ENCODE measurements at places on chromosomes 5 and 9.

DNA sequence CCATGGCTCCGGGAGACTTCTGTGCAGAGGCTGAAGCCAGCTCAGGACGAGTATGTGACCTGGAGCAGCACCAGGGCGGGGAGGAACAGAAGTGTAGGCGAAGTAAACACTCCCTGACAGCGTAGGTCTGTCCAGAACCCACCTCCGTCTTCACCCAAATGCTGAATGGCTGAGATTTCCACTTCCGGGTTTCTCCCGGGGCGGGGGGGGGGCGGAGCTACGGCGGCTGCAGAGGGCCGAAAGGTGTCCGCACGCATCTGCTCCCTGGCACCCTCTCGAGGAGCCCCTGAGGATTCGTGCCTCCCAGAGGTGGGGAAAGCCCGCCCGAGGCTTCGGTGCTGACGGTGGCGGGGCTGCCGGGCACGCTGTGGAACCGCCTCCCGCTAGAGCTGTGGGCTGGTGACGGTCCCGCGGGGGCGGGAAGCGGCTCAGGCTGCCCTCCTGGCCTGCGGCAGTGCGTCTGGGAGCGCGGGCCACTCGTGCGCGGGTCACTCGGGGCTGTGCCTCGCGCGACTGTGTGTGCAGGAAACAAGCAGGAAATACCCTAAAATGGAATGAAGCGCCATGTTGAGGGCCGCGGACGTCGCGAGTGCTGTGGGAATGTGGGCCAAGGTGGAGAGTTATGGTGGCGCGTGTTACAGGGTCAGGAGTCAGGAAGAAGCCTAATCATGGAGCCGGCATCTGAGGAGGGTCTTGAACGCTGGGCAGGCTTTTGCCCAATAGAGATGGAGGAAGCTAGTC, 1425.4 kb downstream of the FOXD4L5 start:
- DNase-seq: no peak

DNA sequence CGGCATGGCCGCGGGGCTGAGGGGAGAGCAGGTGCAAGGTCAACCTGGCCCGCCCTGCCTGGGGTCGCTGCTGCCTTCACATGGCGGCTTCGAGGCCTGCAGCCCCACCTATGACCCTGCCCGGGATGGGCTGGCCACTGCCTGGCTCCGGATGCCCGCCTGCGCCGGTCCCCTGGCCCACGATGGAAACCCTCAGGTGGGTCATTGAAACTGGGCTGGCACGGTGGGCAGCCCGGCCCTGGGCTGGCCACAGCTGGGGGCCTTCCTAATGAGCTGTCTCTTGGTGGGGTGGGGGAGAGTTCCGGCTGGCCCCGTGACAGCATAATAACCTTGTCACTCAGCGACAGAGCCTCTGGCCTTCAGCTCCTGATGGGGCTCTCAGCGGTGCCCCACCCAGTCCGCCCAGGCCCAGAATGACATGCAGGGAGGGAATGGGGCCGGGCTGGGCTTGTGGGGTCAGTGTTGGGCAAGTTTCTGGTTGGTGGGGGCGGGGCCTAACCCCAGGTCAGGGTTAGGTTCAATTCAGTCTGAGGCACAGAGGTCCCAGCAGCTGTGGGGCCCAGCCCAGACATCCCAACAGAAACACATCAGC, at the start of gene CCDC187:
CCDC187 (minus strand) TSS at position 270 of the 592 bp plus-strand sequence; CDS start at position 6, 264 bp downstream.
- DNase-seq: no peak

- no peak for DNase-seq
Measured at GRCh38 chr9:70107558-70107957, 63.9 kb downstream of the MAMDC2 start.

DNA sequence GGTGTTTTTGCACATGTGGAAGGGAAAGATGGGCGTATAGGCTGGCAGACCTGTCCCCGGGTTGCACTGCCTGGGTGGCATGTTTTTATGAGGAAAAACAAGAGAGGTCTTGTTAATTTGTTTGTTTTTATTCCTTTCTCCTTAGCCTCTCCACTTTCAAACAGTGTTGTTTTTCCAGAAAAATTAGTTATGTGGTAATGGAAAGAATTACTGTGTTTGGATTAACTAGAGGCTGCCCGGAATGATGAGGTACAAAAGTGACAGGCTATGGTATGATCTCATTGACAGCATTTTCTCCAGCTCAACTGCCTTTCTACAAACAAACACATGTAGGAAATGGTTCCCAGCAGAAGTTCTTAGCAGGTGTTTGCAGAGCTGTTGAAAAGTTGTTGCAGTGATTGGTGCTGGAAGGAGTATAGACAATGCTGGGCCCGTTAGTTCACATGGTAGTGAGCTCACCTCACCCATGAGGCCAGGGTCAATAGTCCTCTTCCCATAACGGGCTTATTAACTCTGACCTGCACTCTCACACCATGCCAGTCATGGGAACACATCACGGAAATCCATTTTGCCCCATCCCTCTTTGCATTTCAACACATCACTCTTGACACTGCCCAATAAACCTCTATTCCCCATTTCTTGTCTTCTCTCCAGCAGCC, 111.3 kb upstream of the SAP30L start:
- no peak for DNase-seq

GRCh38 chr5:50445296-50445949, 4.3 kb upstream of the EMB start:
- DNase-seq: no peak

- no peak for DNase-seq
Measured at GRCh38 chr5:59591162-59591561, 302.4 kb downstream of the PDE4D start.

DNA sequence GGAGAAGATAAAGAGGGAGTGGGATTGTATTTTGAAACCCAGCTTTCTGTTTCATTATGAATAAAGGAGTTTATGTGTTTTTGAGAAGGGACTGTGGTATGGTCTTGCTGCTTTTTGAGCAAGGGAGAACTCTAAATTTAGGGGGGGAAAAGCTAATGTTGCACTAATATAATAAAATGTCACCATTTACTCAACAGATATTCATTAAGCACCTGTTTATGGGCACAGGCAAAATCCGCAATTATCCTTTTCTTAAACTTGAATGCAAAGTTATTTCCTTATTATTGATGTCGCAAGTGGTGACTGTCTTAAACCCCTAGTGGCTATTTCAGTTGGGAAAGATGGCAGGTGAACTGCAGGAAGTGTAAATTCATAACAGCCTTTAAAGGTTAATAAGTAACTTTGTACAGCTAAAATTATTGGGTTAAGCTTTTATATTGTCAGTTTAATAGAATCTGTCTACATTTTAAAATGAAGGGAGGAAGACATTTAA, 1.5 kb downstream of the CDC42SE2 start:
- no peak for DNase-seq

DNA sequence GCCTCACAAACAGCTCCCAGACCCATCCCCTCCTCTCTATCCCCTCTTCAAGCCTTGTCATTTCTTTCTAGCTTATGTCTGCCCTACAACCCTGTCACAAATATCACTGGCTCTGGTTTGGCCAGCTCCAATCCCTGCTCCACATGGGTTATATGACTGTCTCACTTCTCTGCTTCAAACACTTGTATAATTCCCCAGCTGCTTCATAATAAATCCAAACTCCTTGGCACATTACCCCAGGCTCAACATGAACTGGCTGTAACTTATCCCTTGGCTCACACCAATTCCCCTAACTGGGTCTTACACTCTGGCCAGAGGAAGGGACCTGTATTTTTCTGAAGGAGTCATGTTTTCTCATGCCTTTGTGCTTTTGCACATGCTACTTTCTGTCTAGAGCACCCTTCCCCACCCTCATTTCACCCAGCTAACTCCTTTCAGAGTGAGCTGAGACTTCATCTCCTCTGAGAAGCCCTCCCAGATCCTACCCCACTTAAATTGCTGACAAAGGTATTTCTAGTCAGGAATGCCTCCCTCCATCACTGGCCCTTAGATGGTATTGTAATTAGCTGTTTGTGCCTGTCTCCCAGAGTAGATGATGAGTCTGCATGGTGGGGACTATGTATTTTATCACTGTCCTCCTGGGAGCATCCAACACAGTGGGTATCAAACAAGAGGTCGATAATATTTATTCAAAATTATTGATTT, 5.3 kb downstream of the PRXL2C start:
- DNase-seq: no peak

GRCh38 chr5:5739490-5739945, 317.0 kb downstream of the ICE1 start:
- no peak for DNase-seq

- no peak for DNase-seq
Measured at GRCh38 chr5:135487037-135487395, 34.9 kb upstream of the TIFAB start.

DNA sequence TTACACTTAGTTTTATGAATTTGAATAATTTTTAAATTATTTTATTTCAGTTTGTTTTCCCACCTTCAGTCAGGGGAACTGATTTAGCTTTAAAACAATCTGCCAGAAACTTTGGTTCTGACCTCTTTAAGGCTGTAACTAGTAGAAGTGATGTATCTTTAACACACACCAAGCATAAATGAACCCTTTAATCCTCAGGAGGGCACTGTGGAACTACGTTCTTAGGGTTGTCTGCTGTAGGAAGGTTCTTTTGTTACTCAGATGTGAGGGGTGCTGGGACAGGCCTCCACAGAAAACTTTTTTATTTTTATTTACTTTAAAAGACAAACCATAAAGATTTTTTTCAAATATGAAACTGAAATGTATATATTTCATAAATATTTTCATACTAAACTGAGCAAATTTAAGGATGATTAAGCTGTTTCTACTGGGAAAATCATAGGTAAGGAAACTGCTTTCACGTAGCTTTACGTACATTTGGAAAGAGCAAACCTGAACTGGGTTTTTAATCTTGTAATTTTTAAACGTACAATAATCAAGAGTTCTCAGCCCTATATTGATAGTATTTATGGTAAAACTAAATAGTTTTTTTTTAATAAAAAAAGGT, 5.3 kb downstream of the KLF4 start:
- peak; percentile 76 for DNase-seq

DNA sequence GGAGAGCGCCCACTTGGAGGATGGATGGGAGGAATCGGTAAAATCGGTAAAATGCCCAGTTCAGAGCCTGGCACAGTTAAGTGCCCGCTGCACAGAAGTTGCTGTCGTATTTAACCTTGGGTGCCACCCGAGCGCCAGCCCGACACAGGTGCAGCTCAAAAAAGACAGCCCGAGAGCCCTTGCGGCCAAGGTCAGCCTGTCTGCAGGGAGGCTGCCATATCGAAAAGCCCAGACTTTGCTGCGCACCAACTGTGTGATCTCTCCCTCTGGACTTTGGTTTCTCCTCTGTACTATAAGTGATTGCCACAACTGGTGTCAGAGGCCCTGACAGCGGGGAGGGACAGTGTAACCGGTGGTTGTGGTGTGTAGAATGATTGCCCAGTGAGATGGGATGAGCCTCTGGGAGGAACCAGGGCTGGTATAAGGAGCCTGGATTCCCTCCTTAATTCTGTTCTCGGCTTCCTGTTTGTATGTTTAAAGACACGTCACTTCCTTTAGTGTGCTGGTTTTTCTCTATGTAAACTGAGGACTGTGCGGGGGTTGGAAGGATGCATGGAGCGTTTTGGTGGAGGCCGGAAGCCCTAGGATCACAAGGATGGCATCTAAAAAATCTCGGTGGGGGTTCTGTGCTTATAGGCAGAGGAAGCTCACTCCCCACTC, 792 bp downstream of the NTMT1 start:
- DNase-seq: peak; percentile 93

DNA sequence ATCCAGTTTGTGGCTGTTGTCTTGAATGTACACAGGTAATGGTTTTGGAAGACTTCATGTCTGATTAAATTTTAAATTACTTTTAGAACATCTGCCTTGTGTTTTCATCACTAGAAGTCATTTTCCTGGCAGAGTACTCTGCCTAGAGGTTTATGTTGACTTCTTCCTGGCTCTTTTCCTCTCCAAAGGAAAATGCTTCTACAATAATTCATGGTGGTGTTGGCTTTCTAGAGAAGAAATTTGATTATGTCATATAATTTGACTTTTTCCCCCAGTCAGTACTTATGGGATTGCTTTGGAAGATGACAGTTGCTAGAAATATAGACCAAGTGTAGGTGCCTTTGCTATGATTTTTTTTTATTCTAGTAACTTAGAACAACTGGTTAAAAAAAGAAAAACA, 46.8 kb downstream of the F2RL2 start:
- DNase-seq: no peak

DNA sequence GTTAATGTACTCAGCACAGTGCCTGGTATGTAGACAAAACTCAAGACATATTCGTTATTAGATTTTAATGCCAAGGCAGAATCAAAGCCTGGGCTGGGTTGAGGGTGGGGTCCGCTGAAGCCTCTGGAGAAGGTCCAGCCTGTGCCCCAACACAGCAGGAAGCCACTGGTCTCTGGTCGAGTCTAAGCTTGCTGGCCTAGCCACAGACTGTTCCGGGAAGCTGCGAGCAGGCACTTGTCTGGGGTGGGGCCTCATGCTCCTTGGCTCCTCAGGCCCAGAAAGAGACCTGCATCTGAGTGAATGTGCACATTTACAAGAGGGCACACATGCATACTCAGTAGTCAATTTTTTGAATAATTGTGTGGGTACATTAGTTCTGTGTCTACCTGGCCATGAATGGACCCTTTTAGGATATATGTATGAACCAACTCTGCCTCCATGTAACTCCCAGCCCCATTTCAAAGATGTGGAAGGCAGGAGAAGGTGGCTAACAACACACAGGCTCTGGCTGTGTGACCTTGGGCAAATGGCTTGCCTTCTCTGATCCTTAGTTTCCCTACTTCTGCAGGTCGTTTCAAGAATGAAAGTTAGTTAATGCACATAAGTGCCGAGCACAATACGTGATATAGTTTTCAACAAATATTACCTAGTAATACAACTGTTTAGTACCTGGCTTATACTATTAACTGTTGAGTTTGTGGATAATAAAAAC, 18.3 kb downstream of the FAT2 start:
- no peak for DNase-seq

- no peak for DNase-seq
Measured at GRCh38 chr9:82132024-82132423, 143.5 kb downstream of the SPATA31D1 start.

DNA sequence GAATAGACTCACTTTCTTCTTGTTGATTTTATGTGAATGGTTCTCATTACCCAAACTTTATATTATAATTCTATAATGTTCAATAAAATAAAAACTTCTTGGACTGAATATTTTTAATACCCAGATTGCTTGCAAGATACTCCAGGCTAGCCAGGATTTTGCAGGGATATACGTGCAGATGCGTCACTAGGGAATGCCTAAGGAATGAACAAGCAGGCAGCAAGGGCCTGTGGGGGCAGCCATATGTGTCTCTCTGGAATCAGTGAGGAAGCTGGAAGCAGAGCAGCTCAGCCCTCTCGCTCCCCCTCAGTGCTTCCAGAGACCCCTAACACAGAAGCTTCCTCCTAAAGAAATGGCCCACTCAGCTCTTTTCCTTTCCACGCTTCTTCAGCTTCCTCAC, 457.4 kb downstream of the CCDC171 start:
- peak; percentile 70 for DNase-seq

DNA sequence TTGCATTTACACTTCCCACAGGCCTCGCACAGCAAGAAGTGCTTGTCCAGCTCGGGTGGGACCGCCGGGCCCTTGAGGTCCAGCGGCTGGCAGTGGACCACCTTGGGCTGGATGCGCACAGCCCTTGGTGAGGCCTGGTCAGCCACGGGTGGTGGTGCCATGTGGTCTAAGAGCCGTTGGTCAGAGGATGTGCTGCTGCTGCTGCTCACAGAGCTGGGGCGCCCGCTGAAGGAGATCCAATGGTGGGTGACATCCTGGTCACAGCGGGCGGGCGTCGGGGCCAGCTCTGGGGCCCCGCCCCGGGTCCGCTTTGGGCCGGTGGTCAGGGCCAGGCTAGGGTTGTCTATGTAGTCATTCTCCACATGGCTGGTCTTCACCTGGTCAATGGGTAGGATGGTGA, 10.2 kb downstream of the SPRY4 start:
- no peak for DNase-seq
